Mammary epithelial cell (primary cell): ENCODE measurements at places on chromosomes 5 and 9.
A peak's percentile ranks its signal among the peaks of the same experiment; 100 is the strongest.

- no peak for DNase-seq
Measured at GRCh38 chr5:101067429-101067828, 164.3 kb upstream of the ST8SIA4 start.

- peak; percentile 56 for DNase-seq
Measured at GRCh38 chr5:175448276-175448675, 4.3 kb upstream of the DRD1 start.

- DNase-seq: no peak
Measured at GRCh38 chr5:139291051-139291450, 2.5 kb upstream of the MATR3 start.

DNA sequence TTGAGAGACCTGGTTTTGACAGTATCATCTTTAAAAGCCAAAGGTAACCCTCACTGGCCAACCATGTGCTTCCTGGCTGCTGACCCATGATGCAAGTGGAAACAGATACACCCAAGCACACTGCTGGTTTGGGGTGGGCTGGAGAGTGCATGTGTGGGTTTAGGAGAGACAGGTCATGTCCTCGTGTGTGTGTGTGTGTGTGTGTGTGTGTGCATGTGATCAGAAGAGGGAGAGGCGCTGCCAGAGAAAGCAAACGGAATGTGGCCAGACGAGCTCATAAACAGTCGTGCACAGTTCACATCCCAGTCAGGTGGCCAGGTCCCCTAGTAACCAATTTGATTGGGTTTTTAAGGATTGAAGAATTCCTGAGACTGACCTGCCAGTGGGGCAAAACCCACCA lies 112.8 kb upstream of the ICE1 start:
- DNase-seq: no peak

GRCh38 chr5:163338-163620 lies 28.0 kb upstream of the LRRC14B start:
- no peak for DNase-seq

- no peak for DNase-seq
Measured at GRCh38 chr5:124262991-124263571, 483.4 kb downstream of the ZNF608 start.

DNA sequence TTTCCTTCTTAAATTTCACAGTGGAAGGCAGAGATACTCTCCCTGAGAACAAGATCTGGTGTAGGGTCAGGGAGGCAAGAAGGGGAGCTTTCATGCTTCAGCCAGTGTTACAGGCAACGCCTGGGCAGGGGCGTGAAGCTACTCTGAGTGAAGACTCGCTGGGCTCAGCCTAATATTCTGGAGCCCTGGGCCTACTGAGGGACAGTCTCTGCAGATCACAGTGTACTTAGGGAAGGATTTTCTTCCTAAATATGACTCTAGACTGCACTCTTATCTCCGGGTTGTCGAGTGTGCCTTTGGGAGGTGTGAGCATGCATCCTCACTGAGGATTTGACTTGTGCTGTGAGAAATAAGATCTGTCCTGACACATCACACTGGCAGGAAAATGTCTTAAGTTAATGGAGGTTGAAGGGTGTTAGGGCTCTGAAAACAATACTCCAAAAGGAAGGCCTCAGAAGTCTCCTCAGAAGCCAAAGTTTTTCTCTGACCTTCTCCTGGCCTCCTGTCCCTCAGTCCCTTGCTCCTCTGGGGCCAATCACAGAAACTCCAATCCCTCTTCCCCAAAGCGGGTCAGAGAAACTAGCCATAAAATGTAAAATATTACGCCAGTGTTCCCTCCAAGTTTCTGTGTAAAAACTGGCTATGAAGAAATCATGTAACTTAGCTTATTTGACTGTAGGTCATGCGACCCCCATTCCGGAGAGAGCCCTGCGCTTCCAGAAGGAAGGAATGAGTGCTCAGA lies 156.8 kb upstream of the TBC1D2 start:
- DNase-seq: no peak

DNA sequence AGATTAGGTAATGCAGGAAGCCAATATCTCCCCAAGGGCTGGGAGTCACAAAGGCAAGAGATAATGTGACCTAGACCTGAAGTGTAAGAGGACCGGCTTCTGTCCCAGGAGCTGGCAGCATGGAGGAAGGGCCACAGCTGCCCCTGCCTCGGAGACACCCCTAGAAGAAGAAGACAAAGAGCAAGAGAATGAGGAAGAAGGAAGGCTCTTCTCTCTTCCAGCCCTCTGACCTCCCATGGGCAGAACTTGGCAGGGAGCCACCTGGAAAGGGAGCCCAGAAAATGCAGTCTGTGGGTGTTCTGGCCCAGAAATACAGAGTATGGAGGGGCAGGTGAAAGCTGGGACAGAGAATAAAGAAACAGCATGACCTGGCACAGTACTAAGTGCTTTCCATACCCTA lies 151.0 kb downstream of the C5orf15 start:
- DNase-seq: no peak

DNA sequence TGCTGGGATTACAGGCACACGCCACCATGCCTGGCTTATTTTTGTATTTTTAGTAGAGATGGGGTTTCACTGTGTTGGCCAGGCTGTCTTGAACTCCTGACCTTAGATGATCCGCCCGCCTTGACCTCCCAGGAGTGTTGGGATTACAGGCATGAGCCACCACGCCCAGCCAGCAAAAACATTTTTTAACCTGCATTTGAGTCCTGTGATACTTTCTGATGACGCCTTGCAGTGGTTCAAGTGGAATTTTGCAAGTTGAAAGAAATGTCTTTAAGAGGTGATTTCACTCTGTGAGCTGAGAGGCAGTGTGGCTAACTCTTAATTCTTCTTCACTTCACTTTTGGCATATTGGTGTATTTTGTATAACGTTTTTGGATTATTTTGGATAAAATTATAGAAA lies 9.1 kb downstream of the ANP32B start:
- DNase-seq: no peak
